ENCODE measurements at places on chromosomes 16 and 17.

GRCh38 chr17:56592487-56593085, 913 bp upstream of the NOG start:
- peak; percentile 78 for DNase-seq

DNA sequence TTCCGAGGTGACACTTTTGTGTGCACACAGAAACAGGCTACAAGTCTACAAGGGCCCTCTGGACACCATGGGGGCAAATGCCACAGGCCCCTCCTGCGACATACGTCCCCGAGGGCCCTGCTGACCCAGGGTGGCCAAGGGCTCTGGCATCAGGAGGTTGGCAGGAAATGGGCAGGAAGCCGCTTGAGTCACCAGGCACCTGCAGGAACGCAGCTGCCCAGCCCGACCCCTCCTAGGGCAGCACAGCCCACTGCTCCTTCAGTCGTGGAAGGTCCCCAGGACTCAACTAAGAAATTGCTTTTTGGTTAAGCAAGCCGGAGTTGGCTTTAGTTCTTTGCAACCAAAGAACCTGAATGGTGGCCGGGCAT, 8.1 kb downstream of the CORO7 start:
- no peak for DNase-seq

- no peak for DNase-seq
These were observed 42.7 kb downstream of the DYNLRB2 start for GRCh38 chr16:80583466-80583865.

- DNase-seq: no peak
These were observed 40.8 kb downstream of the AIPL1 start for GRCh38 chr17:6394055-6394606.

- DNase-seq: no peak
These were observed 28.8 kb downstream of the ZCCHC14 start for GRCh38 chr16:87463722-87464690.
